Dermis lymphatic vessel endothelial cell (primary cell): ENCODE measurements at places on chromosomes 16 and 17. TPM values are rescaled to one million over a fixed set of nuclear protein-coding genes. Genes with fewer than 3 reads are reported as not detected.

NT5M gene
- 1.7 and 2.8 TPM in 2 replicates for total RNA-seq

OGFOD1 gene
- total RNA-seq = 42.3 and 73.3 TPM in 2 replicates

PPY gene
- total RNA-seq = not detected in 2 replicates

KRTAP16-1 gene
- not detected in 2 replicates for total RNA-seq

HOXB6 gene
- total RNA-seq = 1.7 and 4.8 TPM in 2 replicates
